SJSA1 (cell line): ENCODE measurements at places on chromosomes 5 and 9. TPM values are rescaled to one million over a fixed set of nuclear protein-coding genes. Genes with fewer than 3 reads are reported as not detected.

DNA sequence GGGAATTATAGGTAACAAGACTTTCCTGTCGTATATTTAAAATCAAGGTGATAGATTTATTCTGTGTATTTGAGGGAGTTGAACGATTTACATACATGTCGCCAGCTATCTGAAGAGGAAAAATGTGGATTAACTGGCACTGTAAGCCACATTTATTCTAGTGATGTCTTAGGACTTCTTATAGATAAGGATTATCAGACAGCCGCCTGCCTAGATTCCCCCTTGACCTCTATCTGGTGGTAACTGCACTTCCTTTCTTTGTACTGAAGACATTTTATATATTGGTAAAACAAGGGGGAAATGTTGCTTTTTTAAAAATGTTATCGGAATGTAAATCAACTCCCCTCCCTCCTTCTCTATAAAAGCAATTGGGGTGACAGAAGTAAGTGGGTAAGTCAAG lies 39.3 kb upstream of the F2RL2 start:
- peaks cover 11% of the 10 kb centered on the region for H3K4me1 ChIP-seq
- H3K27me3 ChIP-seq, result no peaks in the 10 kb centered on the region
- no peak for DNase-seq
- H3K36me3 ChIP-seq, result no peaks in the 10 kb centered on the region
- H3K4me3 ChIP-seq, result no peak overlapping the region

DNA sequence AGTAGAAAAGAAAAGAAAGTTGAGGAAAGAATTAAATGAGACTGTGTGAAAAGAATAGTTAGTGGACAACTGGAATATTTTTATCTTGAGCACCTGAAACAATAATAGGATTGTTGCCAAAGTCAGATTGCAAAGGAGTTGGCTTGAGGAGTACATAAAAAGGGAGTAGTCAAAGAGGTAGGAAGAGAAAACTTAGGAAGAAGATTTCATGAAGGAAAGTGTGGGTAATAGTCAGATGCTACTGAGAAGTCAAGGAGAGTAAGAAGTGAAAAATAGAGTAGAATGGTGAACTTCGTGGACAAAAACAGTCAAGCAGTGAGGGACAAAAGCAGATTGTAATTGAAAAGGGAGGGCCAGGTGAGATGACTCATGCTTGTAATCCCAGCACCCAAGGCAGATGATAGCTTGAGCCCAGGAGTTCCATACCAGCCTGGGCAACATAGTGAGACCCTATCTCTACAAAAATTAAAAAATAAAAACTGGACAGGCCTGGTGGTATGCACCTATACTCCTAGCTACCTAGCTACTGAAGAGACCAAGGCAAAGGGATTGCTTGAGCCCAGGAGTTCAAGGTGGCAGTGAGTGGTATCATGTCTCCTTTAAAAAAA lies 178.9 kb downstream of the NIPBL start:
- peaks cover 68% of the 10 kb centered on the region for H3K36me3 ChIP-seq
- no peaks in the 10 kb centered on the region for H3K4me1 ChIP-seq
- H3K4me3 ChIP-seq, result no peak overlapping the region
- no peak for DNase-seq
- no peak overlapping the region for H3K27ac ChIP-seq
- H3K27me3 ChIP-seq, result no peaks in the 10 kb centered on the region

Gene GARNL3
- total RNA-seq, result 0.22 and 2.0 TPM in 2 replicates

Gene TAF11L10
- not detected in 2 replicates for total RNA-seq

Gene CER1
- total RNA-seq, result not detected in 2 replicates

Gene NKD2
- 0.37 TPM in 1 of 2 replicates, not detected in the other for total RNA-seq

GRCh38 chr5:133123297-133123696 lies 71.5 kb downstream of the HSPA4 start:
- no peaks in the 10 kb centered on the region for H3K36me3 ChIP-seq
- no peak for DNase-seq
- H3K27ac ChIP-seq, result no peak overlapping the region

GRCh38 chr9:110125207-110125751 lies 82.7 kb downstream of the C9orf152 start:
- peak overlapping the region; percentile 80 for H3K27ac ChIP-seq
- peaks cover 59% of the 10 kb centered on the region for H3K4me1 ChIP-seq
- peak overlapping the region; percentile 4; the same call in 1 of the 2 replicates for H3K4me3 ChIP-seq
- peaks cover 3% of the 10 kb centered on the region; the same call in 1 of the 2 replicates for H3K36me3 ChIP-seq
- peak; percentile 91 for DNase-seq
- no peaks in the 10 kb centered on the region for H3K27me3 ChIP-seq

Gene MUSK
- 0.08 and 0.16 TPM in 2 replicates for total RNA-seq

DNA sequence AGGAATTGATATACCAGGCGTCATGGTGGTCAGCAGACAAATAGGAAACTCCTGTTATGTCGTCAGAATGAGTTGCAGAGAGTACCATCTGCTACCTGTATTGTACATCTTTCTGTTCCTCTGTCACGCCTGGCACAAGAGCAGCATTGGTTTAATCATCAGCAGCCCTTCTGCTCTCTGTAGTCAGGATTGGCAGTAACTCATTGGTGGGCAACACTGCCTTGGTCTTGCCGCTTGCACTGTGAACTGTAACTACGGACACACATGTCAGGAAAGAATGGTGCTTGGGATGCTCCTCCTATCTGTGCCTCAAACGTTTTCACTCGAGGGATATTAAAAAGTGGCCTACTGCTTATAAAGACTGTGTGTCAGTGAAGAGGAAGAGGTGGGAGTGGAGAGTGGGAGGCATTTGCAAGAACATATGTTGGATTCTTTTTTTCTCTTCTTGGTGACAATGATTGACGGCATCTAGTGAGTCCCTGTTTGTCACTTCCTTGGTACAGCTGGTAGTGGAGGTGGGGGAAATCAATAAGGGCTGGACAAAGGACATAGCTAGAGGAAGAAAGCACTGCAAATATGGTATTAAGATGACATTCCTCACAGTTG lies 76.6 kb downstream of the F2RL2 start:
- no peak overlapping the region for H3K4me3 ChIP-seq
- no peaks in the 10 kb centered on the region for H3K4me1 ChIP-seq
- no peak overlapping the region for H3K27ac ChIP-seq

- peaks cover 20% of the 10 kb centered on the region for H3K4me1 ChIP-seq
- no peak overlapping the region for H3K4me3 ChIP-seq
- H3K36me3 ChIP-seq, result no peaks in the 10 kb centered on the region
- no peak overlapping the region for H3K27ac ChIP-seq
- peak; percentile 30 for DNase-seq
These were observed 20.7 kb downstream of the FANCC start for GRCh38 chr9:95296761-95297160.

GRCh38 chr5:181217111-181217802 lies 5.8 kb upstream of the TRIM41 start:
- DNase-seq, result peak; percentile 86
- peaks cover 21% of the 10 kb centered on the region for H3K4me1 ChIP-seq
- no peaks in the 10 kb centered on the region for H3K36me3 ChIP-seq
- no peaks in the 10 kb centered on the region for H3K27me3 ChIP-seq

- no peak for DNase-seq
- no peaks in the 10 kb centered on the region for H3K27me3 ChIP-seq
- no peaks in the 10 kb centered on the region for H3K36me3 ChIP-seq
- H3K4me3 ChIP-seq, result no peak overlapping the region
These were observed 39.4 kb upstream of the KIF2A start for GRCh38 chr5:62266573-62266972.

Gene PCDHGB2
- 3.8 TPM in 1 of 2 replicates, not detected in the other for total RNA-seq

DNA sequence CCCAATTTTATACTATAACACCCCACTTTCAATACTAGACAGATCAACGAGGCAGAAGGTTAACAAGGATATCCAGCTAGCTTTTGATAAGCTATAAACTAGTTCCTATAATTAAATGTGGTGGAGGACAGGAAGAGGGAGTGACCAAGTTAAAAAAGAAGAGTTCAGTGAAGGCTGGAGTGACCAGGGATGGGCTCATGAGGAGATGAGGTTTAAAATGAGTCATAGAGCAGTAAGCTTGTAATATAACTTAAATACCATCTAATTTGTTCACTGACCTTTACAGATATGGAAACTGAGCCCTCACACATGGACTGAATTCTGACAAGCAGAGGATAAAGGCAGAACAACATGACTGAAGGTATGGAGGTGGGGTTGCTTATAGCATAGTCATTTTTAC lies 284.5 kb downstream of the SPATA31D1 start:
- H3K27ac ChIP-seq, result no peak overlapping the region
- peaks cover 38% of the 10 kb centered on the region for H3K4me1 ChIP-seq
- no peaks in the 10 kb centered on the region for H3K27me3 ChIP-seq
- no peaks in the 10 kb centered on the region for H3K36me3 ChIP-seq
- no peak overlapping the region for H3K4me3 ChIP-seq
- DNase-seq, result peak; percentile 15

DNA sequence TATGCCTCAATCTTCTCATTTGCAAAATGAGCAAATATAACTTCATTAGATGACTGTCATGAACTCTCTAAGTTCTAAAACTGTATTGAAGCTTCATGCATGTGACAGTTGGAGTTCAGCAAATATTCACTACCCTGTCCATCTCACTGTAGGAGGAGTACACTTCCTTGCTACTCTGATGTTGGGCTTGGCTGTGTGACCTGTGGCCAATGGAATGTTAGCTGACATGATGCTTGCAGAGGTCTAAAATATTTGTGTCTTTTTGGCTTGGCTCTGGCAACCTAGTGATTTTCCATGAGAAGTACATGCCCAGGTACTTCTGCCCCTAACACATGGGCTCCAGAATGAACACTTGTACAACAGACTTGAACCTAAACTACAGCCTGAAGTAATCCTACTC lies 203.1 kb upstream of the ANKH start:
- 0 out of 2 replicates have a peak, but pooled peaks cover 3% of the 10 kb centered on the region for H3K27me3 ChIP-seq
- no peak overlapping the region for H3K4me3 ChIP-seq
- H3K4me1 ChIP-seq, result no peaks in the 10 kb centered on the region
- H3K27ac ChIP-seq, result no peak overlapping the region
- no peaks in the 10 kb centered on the region for H3K36me3 ChIP-seq
- no peak for DNase-seq

DNA sequence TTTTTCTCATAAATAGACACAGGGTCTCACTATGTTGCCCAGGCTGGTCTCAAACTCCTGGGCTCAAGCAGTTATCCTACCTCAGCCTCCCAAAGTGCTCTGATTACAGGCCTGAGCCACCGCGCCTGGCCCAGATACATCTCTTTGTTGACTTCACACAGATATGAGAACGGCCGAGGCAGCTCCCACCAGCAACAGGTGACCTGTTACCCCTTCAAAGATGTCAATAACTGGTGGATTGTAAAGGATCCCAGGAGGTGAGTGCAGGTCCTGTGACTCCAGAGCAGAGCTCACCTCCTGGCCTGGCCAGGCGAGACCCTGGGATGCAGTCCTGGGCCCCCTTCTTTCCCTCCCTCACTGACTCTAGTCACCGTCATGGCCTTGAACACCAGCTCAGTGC lies 9.2 kb downstream of the POMT1 start:
- H3K36me3 ChIP-seq, result peaks cover 47% of the 10 kb centered on the region
- no peaks in the 10 kb centered on the region for H3K4me1 ChIP-seq
- no peak overlapping the region for H3K4me3 ChIP-seq

Gene NMRK1
- total RNA-seq, result 9.8 and 14.1 TPM in 2 replicates

DNA sequence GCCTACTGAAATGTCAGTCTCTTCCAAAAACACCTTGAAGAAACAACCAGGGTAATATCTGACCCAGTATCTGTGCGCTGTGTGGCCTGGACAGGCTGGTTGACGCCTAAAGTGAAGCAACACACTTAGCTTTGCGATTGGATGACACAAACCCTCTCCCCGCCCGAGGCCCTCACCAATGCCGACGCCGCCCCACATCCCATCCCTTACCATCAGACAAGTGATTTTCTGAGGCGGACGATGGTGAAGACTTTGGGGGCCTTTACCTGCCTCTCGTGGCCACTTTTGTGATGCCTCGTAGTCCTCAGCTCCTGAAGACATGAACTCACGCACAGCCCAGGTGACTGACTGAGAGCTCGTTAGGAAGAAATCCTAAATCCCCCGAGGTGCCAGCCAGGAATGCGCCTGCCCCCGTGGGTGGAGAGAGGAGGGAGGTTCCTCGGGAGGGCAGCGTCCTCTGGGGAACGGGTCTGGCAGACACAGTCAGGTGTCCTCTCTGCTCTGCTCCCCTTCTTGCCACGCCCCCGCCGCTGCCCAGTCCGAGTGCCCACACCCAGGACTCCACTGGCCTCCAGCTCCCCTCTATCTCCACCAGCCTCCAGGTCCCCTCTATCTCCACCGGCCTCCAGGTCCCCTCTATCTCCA lies 31.0 kb upstream of the RXRA start:
- H3K36me3 ChIP-seq, result no peaks in the 10 kb centered on the region
- no peak overlapping the region for H3K4me3 ChIP-seq
- no peaks in the 10 kb centered on the region for H3K27me3 ChIP-seq
- H3K27ac ChIP-seq, result no peak overlapping the region
- DNase-seq, result no peak

Gene CDH9
- total RNA-seq, result not detected in 2 replicates

DNA sequence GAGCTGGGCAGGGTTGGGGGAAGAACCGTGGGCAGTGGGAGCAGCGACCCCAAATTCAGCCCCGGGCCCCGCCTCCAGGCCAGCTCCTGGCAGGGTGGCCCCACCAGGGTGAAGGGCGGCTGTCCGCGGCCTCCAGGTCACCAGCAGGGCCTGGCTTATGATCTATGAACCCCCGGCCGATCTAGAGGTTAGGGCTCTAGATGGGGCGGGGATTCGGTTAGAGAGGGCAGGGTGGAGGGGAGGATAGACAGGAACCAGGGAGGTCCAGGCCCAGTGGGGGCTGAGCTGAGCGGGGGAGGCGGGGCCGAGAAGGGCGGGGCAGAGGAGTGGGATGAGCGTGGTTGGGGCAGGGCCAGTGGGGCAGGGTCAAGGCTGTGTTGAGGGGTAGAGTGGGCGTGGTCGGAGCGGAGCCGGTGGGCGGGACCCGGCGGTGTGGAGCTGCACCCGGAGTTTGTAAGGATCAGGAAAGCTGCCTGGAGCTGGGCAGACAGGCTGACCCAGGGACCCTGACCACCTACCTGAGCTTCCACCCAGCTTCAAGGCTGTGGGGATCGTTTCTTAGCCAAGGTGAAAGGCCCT lies 29.3 kb upstream of the OBP2B start:
- no peaks in the 10 kb centered on the region for H3K36me3 ChIP-seq
- peaks cover 6% of the 10 kb centered on the region; the same call in 1 of the 2 replicates for H3K27me3 ChIP-seq
- H3K4me1 ChIP-seq, result no peaks in the 10 kb centered on the region
- H3K27ac ChIP-seq, result no peak overlapping the region
- DNase-seq, result no peak
- no peak overlapping the region for H3K4me3 ChIP-seq

Gene CAMLG
- total RNA-seq, result 29.3 and 34.2 TPM in 2 replicates

DNA sequence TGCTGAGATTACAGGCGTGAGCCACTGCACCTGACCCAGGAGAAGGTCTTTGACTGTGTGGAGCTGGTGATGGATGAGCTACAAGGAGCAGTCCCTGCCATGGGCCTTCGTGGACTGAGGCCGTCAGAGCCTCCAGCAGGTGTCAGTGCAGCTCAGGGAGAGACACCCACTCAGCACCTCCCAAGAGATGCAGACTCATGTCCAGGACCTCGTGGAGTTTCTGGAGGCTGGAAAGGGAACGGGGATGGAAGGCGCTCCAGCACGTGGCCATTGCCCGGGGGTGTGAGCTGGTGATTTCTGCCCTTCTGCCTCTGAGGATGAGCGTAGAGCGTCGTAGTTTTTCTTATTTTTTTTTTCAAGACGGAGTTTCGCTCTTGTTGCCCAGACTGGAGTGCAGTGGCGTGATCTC lies 9.5 kb downstream of the TOR4A start:
- no peaks in the 10 kb centered on the region for H3K27me3 ChIP-seq
- H3K4me3 ChIP-seq, result no peak overlapping the region
- H3K36me3 ChIP-seq, result peaks cover 2% of the 10 kb centered on the region; the same call in 1 of the 2 replicates
- no peaks in the 10 kb centered on the region for H3K4me1 ChIP-seq
- no peak overlapping the region for H3K27ac ChIP-seq

Gene SPATA6L
- total RNA-seq, result 0.13 TPM in 1 of 2 replicates, not detected in the other

- no peak overlapping the region for H3K27ac ChIP-seq
- H3K4me1 ChIP-seq, result no peaks in the 10 kb centered on the region
These were observed 8.5 kb upstream of the ZFP62 start for GRCh38 chr5:180869587-180869986.

- H3K27ac ChIP-seq, result no peak overlapping the region
- H3K27me3 ChIP-seq, result no peaks in the 10 kb centered on the region
- no peaks in the 10 kb centered on the region for H3K36me3 ChIP-seq
- H3K4me1 ChIP-seq, result no peaks in the 10 kb centered on the region
These were observed 1202.1 kb downstream of the PTPRD start for GRCh38 chr9:9410736-9411135.

Gene IFNA2
- total RNA-seq, result not detected in 2 replicates

Gene PCDHB3
- total RNA-seq, result 0.37 and 1.2 TPM in 2 replicates

Gene SELENOP
- total RNA-seq, result 0.76 TPM in 1 of 2 replicates, not detected in the other
